NCI-H510A treated with DMSO at 0.1 percent for 48 hours (cell line): ENCODE measurements at places on chromosomes 1 and 21.

DNA sequence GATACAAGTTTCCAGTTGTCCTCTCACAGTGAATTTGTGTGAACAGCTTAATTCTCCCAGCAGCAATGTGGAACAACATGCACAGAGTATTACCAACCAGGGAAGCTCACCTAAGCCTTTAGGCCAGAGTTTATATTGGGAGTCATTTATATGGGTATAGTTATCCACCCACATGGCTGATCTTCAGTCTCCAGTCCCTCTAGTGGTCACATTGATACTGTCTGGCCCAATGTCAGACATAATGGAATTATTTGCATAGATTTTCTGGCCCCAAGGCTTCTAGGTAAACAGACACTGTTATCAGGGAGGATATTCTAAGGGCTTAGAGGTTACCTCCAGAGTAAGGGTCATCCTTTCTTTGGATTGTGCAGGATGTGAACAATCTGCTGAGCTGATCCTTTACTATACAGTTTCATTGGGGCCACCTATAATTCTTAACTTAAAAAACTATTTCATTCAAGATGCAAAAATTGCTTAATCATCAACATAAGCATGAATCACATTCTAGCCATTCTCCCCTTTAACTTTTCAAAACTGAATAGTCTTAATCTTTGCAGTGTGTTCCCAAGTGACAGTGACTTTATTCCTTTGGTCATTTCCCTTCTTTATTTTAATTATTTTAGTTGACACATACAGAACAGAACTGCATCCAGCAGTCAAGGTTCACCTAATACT, 210.9 kb downstream of the LTN1 start:
- no peak for DNase-seq

GRCh38 chr1:117605164-117605773, 579 bp upstream of the TENT5C start:
- DNase-seq: peak; percentile 19

- DNase-seq: no peak
Observed at GRCh38 chr1:90104941-90105538, 110.1 kb downstream of the ZNF326 start.

- DNase-seq: no peak
Observed at GRCh38 chr1:20883766-20884165, 96.7 kb upstream of the HP1BP3 start.

DNA sequence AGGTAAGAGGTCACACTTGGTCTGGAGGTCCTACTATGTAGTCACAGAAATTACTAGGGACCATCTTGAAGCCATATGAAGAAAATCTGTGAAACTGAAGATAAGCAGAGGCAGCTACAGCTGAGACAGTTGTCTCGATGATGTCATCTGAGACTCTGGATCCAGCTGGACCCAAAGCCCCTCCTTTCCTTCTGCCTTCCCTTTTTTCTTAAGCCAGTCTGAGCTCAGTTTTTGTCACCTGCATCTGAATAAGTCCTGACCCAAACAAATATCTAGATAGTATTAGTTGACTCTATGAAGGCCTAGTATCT, 143.3 kb downstream of the ETS2 start:
- DNase-seq: no peak

DNA sequence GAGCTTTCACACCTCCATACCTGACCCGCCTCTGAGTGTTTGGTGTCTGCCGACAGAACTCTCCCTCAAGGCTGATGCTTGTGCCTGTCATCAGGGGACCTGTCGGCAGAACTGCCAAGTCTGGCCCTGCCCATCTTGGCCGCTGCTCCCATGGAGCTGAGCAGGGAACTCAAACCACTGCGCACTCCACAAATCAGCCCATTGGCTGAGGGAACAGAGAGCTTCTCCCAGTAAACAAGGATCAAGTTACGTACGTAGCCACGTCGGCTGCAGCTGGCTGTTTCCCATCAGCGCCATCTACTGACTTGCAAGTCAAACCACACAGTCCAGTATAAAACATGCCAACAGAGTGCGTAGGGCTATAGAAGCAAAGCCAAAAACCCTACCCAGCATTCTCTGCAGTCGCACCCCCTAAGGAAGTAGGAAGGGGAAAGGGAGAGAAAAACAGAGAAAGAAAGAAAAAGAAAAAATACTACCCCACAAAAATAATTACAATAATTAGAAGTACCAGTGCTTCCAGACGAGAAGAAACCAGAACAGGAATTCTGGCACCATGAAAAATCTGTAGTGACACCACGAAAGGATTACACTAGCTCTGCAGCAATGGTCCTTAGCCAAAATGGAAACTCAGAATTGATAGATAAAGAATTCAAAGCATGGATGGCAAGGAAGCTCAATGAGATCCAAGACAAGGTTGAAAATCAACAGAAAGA, 13.1 kb downstream of the KRTAP13-1 start:
- DNase-seq: peak; percentile 4

DNA sequence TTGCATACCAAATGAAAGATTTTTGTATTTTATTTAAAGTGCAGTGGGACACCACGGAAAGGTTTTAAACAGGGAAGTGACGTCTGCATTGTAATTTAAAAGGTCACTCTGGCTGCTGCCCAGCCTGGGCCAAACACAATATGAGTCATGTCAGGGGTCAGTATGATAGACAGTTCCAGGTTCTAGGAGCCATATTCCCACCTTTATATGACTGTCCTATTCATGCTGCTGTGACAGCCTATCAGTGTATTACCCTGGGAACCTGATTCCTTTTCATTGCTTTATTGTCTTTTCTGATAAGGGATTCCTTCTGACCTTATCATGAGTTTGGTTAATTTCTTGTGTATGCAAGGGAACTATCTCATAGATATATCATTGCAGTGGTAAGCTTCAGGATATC, 5.3 kb downstream of the VANGL1 start:
- no peak for DNase-seq

DNA sequence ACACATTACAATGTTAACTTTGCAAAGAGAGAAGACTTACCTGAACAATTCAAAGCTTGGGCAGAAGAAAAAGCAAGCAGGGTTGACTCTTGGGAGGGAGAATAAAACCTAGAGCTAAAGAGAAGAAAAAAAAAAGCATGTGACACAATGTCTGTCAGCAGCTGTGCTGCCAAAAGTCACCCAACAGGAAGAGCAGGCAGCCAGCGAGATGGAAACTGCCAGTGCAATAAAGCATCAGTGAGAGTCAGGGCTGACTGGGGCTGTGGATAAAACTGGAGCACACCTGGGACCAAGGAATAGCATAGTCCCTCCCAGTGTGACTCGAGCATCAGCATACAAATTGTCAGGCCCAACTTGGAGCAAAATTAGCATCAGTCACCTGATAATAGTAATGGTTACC, 65.0 kb upstream of the SLC22A15 start:
- DNase-seq: peak; percentile 62

GRCh38 chr1:167247754-167248153, 27.1 kb downstream of the POU2F1 start:
- DNase-seq: no peak

- no peak for DNase-seq
Observed at GRCh38 chr1:10900251-10900651, 103.8 kb upstream of the CASZ1 start.

- DNase-seq: no peak
Observed at GRCh38 chr1:17155257-17155920, 36.1 kb upstream of the PADI2 start.

GRCh38 chr1:188004849-188005248, 1176.1 kb downstream of the PLA2G4A start:
- no peak for DNase-seq

DNA sequence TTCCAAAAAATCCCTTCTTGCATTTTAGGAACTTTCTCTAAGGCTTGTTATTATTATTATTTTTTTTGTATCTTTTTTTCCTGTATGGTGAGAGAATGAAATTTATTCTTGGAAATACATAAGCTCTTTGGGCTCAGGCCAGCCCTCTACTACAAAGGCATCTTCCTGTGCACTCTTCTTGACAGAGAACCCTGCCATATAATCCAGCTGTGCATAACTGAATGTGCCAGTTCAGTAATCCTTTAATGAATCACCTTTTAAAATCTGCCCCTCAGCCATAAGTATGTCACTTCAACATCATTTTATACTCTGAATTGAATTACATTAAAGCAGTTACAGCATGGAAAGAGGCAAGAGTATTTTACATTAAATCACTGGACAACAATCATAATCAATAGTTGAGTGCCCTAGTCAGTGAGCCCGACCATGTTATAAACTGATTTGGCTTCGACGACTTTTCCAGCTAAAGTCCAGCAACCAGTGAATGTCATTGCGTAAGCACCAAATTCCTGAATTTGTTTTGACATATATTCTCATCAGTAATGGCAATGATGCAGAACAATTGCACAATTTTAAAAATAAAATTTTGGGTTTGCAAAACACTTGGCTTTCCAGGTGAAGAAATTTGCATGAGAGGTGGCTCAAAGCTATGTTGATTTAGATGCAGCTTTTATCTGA, 59.2 kb upstream of the KCNK2 start:
- no peak for DNase-seq

- DNase-seq: no peak
Observed at GRCh38 chr1:28878796-28879195, 35.6 kb upstream of the EPB41 start.

DNA sequence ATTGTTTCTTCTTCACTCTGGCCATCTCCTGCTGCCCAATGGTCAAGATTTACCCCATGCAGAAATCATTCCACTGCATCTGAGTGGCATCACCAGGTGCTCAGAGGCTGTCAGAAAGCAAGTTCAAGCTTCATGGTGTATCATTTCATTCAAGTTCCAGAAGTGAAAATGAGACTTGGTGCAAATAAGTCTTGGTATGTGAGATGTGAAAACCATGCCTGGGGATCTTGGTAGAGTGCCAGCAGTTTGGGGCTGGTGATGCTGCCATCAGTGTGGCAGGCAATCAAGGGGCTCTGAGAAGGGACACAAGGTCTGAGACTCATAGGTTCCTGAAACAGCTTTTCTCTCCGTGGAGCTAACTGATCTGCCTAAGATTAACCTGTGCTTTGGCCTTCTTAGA, 52.0 kb downstream of the CD2 start:
- no peak for DNase-seq

DNA sequence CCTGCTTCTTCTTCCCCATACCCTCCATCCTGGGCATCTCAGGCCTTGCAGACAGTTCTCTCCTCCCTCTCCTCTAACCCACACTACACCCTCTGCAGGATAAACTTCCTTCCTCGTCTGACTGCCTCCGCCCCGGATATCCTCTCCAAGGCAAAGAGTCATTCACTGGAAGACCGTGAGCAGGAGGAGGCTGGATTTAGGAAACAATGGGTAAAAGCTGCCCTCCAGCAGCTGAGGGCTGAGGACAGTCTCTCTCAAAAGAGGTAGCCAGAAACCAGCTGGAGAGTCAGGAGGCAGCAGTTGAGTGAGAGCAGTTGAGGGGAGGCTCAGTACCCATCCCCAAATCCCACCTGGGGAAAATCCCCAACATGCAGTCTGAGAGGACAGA, 1.4 kb downstream of the CSRP1 start:
- no peak for DNase-seq

GRCh38 chr1:110060034-110060661, 10.3 kb downstream of the ALX3 start:
- DNase-seq: peak; percentile 5

DNA sequence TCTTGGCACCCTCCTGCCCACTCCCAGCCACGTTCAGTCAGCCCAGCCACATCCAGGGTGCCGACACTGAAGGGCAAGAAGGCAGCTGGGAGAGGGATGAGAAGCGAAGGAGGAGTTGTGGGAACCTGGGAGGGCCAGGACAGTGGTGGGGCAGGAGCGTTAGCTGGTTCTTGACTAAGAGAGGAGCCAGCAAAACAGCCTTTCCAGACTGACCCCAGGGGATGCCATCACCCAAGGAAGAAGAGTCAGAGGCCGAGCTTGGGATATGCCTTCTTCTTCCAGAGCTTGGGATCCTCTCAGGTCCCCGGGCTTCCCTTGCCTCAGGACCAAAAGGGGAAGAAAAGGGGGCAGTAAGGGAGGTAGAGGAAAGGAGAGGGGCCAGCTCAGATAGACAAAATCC, 7.2 kb downstream of the INKA2 start:
- DNase-seq: no peak

DNA sequence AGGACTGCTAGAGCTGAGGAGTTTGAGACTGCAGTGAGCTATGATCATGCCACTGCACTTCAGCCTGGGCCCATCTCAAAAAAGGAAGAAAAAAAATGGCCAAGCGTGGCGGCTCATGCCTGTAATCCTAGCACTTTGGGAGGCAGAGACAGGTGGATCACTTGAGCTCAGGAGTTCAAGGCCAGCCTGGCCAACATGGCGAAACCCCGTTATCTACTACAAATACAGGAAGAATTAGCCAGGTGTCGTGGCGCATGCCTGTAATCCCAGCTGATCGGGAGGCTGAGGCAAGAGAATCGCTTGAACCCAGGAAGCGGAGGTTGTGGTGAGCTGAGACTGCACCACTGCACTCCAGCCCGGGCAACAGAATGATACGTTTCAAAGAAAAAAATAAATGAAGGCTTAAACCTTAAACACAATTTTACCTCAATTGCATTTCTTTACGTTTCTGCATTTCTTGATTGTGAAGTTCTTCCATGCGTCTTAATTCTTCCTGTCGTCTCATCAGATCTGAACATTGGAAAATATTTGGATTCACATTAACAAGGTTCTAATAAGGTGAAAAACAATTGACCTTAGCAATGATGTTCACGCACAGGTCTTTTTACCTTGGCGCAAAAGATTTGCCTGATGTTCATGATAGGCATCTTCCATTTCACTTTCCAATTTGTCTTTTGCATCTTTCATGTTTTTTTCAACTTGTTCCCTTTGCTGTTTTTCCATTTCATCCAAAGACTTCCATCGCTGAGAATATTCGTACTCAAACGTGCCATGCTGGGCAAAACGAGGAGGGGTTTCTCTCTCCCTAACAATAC, 4.2 kb downstream of the SFPQ start:
- no peak for DNase-seq

DNA sequence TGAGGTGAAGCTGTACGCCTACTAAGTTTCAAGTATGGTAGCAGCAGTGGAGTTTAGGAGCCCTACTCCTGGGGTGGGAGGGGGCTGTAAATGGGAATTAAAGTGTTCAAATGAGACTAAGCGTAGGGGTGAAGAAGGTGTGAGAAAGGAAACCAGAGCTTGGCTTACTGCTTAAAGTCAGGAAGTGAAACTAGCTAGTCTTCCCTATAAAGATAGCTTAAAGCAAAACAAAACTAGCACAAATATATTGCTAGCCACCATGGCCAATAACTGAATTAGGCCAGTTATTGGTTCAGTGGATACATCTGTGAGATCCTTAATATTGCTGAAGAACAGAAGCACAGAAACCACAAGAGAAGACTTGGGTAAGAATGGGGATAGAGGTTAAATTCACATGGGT, 492.2 kb upstream of the PKN2 start:
- DNase-seq: no peak

- DNase-seq: peak; percentile 18
Observed at GRCh38 chr21:38858026-38858811, 52.5 kb downstream of the ETS2 start.

DNA sequence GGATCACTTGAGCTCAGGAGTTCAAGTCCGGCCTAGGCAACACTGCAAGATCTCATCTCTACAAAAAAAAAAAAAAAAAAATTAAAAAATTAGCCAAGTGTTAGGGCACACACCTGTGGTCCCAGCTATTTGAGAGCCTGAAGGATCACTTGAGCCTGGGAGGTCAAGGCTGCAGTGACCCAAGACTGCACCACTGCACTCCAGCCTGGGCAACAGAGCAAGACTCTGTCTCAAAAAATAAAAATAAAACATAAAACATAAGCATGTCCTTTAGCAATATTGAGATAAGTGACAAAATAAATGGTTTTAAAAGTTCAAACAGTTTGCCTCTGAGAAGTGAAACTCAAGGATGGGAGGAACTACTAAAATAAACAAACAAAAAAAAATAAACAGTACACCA, 101.2 kb downstream of the RERE start:
- no peak for DNase-seq

GRCh38 chr1:42740851-42741580, 980 bp upstream of the CLDN19 start:
- no peak for DNase-seq
